ENCODE measurements at places on chromosomes 6 and 20.

DNA sequence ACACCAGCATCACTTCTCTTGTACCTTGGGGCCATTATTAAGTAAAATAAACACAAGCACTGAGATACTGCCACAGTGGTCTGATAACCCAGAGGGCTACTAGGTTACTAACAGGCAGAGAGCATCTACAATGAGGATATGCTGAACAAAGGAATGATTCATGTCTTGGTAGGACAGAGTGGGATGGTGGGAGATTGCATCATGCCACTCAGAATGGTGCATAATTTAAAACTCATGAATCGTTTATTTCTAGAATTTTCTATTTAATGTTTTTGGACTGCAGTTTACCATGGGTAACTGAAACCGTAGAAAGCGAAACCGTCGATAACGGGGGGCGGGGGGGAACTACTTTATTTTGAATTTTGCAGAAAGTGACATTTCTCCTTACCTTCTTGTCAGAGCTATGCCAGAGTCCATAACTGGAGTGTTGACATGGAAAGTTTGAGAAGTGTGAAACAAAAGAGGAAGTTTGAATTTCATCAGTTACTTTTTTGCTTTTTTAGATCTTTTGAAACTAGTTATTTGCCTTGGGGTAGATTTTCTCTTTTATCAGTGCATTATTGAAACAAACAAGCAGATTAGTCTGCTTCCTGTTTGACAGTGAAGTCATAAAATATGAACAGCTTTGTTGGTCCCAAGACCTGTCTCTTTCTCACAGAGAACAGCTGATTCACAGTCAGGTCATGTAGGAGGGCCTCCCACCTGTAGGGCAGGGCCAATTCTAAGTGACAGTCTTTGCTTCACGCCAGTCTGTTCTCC lies 124.9 kb downstream of the KLHL32 start:
- peak; percentile 20 for DNase-seq

- DNase-seq: peak; percentile 87
Measured at GRCh38 chr6:3176562-3177355, 19.4 kb upstream of the TUBB2A start.

DNA sequence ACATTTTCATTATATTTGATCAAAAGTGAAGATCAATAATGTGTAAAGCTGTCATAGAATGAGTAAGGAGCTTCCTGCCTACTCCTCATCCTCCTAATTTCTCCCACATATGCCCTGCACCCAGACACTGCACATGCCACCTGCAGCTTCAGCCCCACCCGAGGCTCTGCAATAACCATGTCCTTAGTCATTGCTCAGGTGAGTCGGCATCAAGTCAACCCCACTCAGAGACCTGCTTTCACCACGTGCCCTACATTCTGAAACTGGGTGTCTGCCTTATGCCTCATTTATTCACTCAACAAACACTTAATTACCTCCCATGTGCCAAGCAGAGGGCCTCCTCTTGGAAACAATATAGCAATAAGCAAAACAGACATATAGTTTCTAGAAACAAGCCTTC lies 15.4 kb upstream of the TNFAIP3 start:
- DNase-seq: peak; percentile 87

DNA sequence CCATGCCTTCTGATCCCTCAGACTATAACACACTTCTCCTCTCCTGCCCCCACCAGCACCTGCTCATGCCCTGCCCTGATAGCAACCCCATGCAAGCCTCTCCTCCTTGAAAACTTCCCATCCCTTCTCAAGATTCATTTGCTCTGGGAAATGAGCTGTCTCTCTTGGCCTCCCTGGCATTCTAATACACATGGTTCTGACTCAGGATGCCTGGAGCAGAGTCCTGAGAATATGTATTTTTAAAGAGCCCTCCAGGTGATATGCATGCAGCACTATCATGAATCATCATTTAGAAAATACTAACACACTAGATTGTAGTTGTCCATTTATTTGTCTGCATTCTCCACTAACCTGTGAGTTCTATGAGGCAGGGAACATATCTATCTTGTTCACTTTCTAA lies 26.6 kb downstream of the HDGFL1 start:
- DNase-seq: peak; percentile 74

GRCh38 chr20:61502433-61502832 lies 250.4 kb downstream of the CDH4 start:
- DNase-seq: peak; percentile 22

DNA sequence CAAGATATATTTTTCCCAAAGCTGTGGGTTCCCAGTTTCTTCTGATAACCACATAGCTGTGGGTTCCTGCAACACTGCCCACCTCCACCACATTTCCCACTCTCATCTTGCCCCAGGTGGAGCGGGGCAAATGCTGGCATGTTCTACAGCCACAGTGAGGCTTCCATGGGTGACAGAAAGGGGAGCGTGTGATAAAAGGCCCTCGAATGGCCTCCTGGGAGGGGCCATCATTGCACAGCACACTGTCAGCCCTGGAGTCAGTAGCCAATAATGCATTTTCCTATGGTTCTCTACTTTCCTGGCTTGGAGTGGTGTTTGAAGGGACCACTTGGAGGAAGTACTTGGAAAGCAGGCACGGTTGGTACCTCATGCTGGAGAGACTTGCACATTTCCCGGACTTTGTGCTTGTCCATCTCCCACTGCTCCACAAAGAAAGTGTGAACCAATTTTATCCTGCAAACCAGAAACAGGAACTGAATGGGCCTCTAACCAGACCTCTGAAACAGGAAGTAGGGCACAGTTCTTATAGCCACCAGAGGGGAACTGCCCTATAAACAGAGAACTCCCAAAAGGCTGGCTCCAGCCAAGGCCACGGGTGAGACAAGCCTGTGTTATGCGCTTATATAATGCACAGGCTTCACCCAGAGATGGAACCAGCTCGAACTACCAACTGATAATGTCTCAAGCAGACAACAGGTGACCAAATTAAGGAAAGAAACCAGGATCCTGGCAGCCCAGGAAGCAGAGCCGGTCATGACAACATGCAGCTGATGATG lies 8.6 kb downstream of the MAP3K5 start:
- peak; percentile 41 for DNase-seq

- no peak for DNase-seq
Measured at GRCh38 chr6:147677647-147678046, 169.2 kb downstream of the SAMD5 start.

GRCh38 chr6:38174806-38175495 lies 355.4 kb downstream of the ZFAND3 start:
- DNase-seq: no peak

- no peak for DNase-seq
Measured at GRCh38 chr20:32229251-32229747, 21.6 kb downstream of the POFUT1 start.

- DNase-seq: peak; percentile 75
Measured at GRCh38 chr20:25195962-25196785, 662 bp downstream of the ENTPD6 start.

- no peak for DNase-seq
Measured at GRCh38 chr20:23410916-23411695, 10.2 kb downstream of the NAPB start.

GRCh38 chr6:158472447-158472846 lies 87.4 kb upstream of the TMEM181 start:
- DNase-seq: no peak

Measured in kidney tubule cell (primary cell).